ENCODE measurements at places on chromosomes 7 and 10.

DNA sequence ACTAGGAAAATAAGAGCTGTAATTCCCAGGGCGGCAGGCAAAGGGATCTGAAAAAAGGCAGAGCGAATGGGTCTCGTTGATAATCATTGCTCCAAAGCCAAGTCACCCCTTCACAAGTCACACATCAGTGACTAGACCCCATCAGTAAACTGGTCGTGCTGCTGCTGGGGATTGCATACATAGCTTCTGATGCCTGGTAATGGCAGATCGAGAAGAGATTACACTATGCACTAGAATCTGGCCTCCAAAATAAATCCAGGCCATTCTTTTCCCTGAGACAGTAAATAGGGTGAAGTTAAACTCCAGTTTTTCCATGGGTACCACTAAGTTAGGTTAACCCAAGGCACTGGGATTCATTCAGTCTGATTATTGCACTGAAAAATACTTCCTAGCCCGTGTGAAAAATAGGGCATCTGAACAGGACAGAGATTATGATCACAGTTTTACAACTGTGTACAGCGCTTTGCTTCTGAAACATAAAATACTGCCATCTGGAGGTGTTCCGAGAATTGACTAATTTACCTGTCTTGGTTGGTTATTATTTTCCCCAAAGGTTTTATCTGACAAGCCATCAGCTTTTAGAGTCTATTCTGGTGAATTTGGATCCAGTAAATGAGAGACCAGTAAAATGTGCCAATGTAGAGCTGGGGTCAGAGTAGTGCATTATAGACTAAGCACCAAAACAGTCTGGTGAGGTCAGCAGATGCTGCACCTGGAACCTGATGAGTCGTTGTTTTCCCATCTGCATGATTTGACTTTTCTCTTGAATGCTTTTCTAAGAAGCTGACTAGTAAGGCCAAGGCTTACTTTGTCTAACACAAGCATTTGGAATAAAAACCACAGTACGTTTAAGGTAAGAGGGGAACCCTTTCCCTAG lies 82.9 kb upstream of the AFAP1L2 start:
- DNase-seq: peak; percentile 86

GRCh38 chr7:41917-42565 lies 150.3 kb upstream of the FAM20C start:
- no peak for DNase-seq

GRCh38 chr7:108345710-108346336 lies 110.4 kb downstream of the NRCAM start:
- no peak for DNase-seq

DNA sequence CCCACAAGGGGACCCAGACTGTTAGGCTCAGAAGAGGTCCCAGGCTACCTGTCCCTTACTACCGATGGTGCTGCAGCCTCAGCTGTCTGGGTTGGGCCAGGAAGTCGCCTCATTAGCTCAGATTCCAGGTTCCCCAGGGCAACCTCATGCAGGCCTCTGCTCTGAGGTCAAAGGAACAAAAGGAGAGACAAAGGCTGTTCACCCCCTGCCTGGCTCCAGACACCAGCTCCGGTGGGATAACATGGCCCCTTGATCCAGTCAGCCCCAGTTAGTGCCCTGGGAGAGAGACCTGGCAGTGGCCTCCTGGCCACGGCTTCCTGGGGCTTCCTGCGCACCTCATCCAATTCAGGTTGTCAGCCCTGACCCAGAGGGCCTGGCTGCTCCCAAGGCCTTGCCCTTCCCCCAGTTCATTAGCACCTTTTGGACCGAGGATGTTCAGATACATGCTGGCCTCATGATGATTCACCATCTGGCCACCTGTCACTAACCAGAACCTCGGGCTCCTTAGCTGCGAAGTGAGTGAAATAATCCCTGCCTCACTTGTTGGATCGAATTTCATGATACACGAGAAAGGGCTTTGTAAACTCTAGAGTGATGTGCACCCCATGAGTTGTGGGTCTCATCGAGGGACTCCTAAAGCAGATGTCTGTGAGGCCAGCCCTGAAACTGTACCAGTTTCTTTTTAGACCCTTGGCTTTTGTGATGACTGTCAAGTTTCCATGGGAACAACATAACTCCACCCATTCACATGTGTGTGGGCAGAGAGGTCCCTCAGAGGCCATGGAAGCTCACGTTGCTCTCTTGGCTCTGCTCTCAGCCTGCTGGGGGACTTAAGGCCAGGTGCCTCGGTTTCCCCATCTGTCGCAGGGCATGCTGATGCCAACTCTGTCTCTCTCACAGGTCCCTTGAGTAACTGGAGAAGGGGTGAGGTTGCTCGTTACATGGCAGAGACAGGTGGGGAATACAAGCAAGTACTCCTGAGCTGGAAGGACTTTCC lies 79.5 kb upstream of the PCBD1 start:
- no peak for DNase-seq

GRCh38 chr10:28253169-28253785 lies 49.6 kb downstream of the MPP7 start:
- DNase-seq: no peak

DNA sequence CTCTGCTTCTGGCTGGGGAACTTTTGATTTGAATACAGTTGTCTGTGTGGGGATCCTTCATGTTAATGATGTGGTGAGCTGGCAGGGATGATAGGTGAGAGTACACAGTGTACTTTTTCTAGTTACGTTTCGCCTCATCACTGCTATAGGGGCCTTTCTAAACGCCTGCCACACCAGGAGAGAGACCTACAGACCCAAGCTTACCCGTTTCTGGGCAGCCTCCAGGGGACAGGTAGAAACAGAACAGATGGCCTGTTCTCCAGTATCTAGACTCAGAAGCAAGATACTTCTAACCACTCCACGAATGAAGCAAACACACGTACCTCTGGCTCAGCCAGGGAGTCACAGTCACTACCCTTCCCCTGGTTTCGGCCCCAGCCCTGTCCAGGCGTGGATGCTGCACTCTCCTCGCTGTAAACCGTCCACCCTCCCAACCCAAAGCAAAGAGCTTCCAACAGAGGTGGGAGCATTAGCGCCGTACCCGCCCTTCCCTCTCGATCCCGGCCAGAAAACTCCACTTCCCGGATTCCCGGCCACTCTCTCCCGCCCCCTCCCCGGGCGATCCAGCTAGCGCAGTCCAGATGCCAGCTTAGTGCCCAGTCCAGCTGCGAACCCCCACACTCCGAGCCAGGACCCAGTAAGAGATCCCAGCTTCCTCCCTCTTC lies 1.2 kb downstream of the CCDC6 start:
- peak; percentile 44 for DNase-seq

DNA sequence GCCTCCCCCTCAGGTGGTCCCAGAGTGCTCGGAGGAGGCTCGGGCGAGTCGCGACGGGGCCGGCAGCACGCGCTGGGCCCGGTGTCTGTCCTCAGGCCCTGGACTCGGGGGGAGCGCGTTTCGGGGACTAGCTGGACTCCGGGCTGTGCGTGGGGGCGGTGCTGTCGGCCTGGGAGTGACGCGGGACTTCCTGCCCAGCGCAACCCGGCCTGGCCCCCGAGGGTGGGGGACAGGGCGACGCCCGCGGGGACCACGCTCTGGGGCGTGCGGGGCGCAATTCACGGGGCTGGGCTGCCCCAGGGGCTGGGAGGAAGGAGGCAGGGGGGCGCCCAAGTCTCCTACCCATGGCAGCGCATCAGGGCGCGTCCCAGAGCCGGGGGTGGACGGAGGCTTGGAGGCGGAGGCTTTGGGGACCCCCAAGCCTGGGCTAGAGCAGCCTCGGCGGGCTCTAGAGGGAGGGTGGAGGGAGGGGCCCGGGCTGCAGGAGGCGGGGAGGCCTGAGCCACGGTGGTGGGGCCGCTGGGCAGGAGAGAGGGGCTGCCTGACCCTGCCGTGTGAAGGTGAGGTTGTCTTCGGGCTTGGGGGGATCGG lies 2.3 kb upstream of the VENTX start:
- no peak for DNase-seq

- DNase-seq: no peak
These were observed 15.4 kb downstream of the AHCYL2 start for GRCh38 chr7:129240119-129240820.

GRCh38 chr7:93015101-93015778 lies 102.5 kb downstream of the SAMD9 start:
- peak; percentile 90 for DNase-seq

DNA sequence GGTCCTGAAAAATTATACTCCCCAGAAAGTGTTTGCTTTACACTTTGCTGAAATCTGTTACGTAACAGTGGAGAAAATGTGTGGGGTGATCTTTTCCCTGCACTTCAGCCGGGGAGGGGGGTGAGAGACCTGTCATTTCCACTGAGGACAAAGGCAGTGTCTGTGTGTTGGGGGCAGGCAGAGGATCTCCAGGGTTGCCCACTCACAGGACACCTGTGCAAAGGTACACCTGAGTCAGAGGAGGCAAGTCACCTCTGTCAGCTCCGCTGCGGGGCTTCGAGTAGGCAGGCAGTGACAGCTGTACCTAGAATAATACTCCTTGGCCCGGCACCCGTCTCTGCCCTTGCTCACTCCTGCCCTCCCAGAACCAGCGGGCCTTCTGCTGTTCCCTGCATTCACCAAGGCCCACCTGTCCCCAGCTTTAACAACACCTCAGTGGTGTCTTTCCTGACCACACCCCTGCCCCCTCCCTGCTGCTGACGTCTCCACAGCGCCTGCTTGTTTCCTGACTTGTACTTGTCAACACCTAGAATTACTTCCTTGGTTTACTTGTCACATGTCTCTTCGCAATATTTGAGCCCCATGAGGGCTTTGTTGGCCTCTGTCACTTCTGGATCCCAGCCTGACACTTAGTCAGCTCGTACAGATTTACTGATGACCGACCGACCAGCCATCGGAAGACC lies 159.2 kb downstream of the NEURL1 start:
- no peak for DNase-seq

- DNase-seq: peak; percentile 48
These were observed 63.9 kb downstream of the TMEM209 start for GRCh38 chr7:130141161-130141883.

- DNase-seq: no peak
These were observed 115.7 kb downstream of the CCDC71L start for GRCh38 chr7:106545275-106545674.

DNA sequence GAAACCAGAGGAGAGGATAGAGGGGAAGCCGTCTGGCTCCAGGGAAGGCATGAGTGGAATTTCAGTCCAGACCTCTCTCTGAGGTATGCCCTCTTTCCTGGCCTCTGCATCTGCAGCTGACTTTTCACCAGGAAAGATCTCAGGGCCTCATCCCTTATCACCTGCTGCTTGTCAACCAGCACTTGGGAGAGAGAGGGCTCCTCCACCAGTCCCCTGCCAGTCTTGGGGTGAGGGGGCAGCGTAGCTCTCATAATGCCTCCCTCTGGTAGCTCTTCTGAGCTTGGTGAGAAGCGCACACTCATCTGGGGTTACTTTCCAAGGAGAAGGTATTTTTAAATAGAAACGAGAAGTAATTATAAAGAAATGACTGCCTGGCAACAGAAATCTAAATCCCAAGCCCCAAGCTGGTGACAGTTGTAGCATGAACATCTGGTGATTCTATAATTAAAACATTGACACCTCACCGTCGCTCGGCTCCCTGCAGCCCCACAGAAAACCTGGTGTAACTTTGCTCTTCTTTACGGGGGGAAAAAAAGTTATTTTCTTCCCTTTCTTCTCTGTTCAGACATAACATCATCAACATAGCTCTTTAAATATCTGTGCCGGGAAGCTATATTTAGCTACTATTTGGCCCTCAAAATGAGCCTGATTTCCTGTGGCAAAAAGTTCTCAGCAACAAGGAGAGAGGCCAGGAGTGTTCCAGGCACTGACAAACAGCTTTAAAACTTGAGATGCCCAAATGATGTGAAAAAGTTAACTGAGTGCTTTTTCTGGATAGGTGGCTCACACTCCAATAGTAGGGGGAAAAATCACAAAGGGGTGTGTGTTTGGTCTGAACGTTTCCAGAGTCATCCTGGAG lies 26.9 kb downstream of the HIP1 start:
- DNase-seq: peak; percentile 59

- DNase-seq: no peak
These were observed 225.4 kb upstream of the IMMP2L start for GRCh38 chr7:111787741-111788140.

DNA sequence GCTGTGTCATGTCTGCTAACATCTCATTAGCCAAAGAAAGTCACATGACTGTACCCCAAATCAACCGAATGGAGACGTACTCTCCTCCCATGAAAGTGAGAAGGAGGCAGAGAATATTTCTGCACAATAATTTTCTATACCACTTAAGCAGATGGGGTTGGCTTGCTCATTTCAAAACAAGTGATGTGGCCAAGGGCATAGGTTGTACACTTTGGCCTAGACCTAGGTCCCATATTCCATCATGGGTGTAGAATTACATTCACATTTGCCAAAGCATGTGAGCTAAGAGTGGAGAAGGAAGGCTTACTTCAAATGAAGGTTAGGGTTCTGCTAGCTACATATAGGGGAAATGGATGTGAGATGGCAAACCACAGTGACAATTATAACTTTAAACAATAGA lies 83.0 kb downstream of the ZNF365 start:
- no peak for DNase-seq

DNA sequence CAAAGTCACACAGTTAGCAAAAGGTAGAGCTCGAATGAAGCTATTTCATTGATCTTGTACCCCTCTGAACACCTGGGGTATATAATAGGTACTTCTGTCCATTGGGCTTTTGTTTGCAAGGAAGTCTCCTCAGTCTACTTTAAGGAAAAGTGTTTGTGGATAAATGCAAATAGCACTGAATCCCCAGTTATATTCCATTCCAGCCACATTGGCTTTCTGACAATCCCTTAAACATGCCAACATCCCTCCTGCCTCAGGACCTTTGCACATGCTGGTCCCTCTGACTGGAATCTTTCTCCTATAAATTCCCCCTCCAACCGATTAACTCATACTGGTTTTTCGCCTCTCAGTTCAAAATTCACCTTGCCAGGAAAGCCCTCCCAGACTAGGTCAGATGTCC lies 17.1 kb downstream of the DUSP5 start:
- no peak for DNase-seq

- DNase-seq: peak; percentile 19
These were observed 118.5 kb downstream of the AMPH start for GRCh38 chr7:38512704-38513103.

DNA sequence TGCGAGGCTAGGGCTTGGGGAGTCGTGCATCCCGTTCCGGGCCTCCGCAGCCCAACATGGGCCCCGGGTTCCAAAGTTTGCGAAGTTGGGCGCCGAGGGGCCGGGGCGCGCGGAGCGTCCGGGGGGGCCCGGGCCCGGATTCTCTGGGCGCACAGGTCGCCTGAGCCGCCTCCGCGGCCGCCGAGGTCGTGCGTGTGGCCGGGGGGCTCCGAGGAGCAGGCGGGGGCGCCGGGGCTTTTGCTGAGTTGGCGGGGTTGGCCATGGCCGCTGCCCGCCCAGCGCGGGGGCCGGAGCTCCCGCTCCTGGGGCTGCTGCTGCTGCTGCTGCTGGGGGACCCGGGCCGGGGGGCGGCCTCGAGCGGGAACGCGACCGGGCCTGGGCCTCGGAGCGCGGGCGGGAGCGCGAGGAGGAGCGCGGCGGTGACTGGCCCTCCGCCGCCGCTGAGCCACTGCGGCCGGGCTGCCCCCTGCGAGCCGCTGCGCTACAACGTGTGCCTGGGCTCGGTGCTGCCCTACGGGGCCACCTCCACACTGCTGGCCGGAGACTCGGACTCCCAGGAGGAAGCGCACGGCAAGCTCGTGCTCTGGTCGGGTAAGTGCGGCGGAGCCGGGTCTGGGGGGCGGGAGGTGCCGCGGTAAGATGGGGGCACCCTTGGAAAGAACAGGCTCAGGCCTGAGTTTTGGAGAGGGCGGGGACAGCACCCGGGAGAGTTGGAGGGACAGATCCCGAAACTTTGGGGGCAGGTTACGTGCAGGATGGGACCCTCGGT lies 643 bp downstream of the SMO start:
- peak; percentile 31 for DNase-seq

GRCh38 chr10:76974017-76974691 lies 663.5 kb downstream of the KCNMA1 start:
- DNase-seq: no peak

- peak; percentile 47 for DNase-seq
These were observed 830 bp upstream of the BMI1 start for GRCh38 chr10:22319980-22320558.
